ENCODE measurements at places on chromosomes 6 and 20. TPM values are rescaled to one million over a fixed set of nuclear protein-coding genes. Genes with fewer than 3 reads are reported as not detected.

Gene LAMP5
- total RNA-seq: 0.34 TPM

Gene MCCD1
- not detected for total RNA-seq

Gene PPP1R3D
- total RNA-seq: 10.9 TPM

Gene RUNX2
- 0.05 TPM for total RNA-seq

Gene FAM209B
- total RNA-seq: 0.33 TPM

Gene NFATC2
- 4.8 TPM for total RNA-seq

Gene SALL4
- total RNA-seq: 0.14 TPM

Gene BHLHE23
- not detected for total RNA-seq

Gene FNDC11
- total RNA-seq: 2.4 TPM

Gene THBD
- 33.4 TPM for total RNA-seq

Gene SAMD10
- 4.3 TPM for total RNA-seq

Gene DLL1
- 7.5 TPM for total RNA-seq

Gene CD109
- 25.2 TPM for total RNA-seq

Gene CRISP2
- total RNA-seq: not detected

Gene TCF15
- total RNA-seq: 2.7 TPM

Gene TSBP1
- total RNA-seq: not detected

Gene IL17A
- total RNA-seq: not detected

Gene GTSF1L
- not detected for total RNA-seq

Gene PLN
- total RNA-seq: not detected

Gene HSD17B8
- total RNA-seq: 8.7 TPM

Gene THEMIS
- total RNA-seq: not detected

Gene SRSF12
- under 0.01 TPM for total RNA-seq

Gene PHF3
- 67.9 TPM for total RNA-seq

Gene HSP90AB1
- 784 TPM for total RNA-seq

Gene PLCB4
- 13.8 TPM for total RNA-seq

Gene SNPH
- 6.3 TPM for total RNA-seq

Gene POU3F2
- total RNA-seq: not detected

Gene KIF13A
- total RNA-seq: 48.2 TPM

Gene SYCP2
- 3.1 TPM for total RNA-seq

Gene C6orf141
- 42.3 TPM for total RNA-seq

Gene CTCFL
- not detected for total RNA-seq

Gene PTCRA
- not detected for total RNA-seq
